HCT116 (cell line): ENCODE measurements at places on chromosomes 12 and 14. TPM values are rescaled to one million over a fixed set of nuclear protein-coding genes. Genes with fewer than 3 reads are reported as not detected.

DNA sequence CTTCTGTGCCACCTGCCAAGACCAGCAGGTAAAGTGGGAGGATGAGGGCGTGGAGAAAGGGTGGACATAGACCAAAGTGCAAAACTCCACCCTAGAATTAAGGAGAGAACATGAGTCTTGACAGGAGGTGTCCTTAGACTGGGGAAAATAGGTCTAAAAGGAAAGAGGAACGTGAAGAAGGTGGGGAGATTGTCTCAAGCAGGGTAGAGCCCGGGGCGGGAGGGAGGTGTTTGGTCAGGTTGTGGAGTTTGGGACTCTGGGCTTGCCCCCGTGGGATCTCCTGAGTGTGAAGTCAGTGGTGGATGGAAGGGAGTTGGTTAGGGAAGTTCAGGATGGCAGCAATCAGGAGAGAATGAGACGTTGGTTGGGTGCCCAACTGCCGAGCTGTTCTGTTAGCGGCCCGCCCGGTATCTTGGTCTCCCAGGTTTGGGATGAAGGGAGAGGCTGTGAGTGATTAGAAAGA lies 386 bp downstream of the DGKA start:
- DNase-seq: no peak
- H3K4me3 ChIP-seq: peak overlapping the region; percentile 74
- no peaks in the 10 kb centered on the region for H3K27me3 ChIP-seq
- no peaks in the 10 kb centered on the region for H3K36me3 ChIP-seq

DNA sequence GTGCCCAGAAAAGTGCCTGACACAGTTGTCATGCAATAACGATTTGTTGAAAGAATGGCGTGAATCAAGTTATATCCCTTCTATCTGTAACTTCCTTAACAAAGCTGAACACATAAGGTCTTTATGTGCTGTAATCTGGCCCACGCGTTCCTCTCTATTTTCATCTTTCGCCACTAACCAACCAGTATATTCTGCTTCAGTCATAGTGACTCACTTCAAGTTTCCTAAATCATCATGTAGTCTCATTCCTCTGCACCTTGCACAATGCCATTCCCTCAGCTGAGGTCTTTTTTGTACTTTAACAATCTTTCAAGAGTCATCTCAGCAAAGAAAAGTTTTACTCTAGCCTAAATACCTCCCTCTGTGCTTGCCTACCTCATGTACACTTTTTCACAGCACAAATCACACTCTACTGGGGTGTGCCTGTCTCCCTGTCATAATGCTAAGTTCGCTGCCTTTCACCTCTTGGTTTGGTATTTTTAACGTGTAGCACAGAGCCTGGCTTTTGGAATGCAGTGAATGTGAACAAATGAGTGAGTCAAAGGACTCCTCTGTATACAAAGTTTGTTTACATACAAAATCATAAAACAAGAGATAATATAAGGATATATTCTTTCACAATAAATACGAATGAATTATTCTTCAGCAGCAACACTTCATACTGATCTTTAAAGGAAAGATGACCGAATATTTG lies 2.9 kb upstream of the CMAS start:
- no peak overlapping the region for H3K4me3 ChIP-seq
- no peaks in the 10 kb centered on the region for H3K36me3 ChIP-seq
- DNase-seq: no peak
- no peaks in the 10 kb centered on the region for H3K4me1 ChIP-seq
- H3K27ac ChIP-seq: no peak overlapping the region
- no peaks in the 10 kb centered on the region for H3K27me3 ChIP-seq

GRCh38 chr14:103698380-103699260 lies 16.6 kb downstream of the XRCC3 start:
- DNase-seq: no peak
- no peak overlapping the region for H3K4me3 ChIP-seq
- peaks cover 5% of the 10 kb centered on the region; the same call in 1 of the 2 replicates for H3K36me3 ChIP-seq
- H3K27me3 ChIP-seq: no peaks in the 10 kb centered on the region

DNA sequence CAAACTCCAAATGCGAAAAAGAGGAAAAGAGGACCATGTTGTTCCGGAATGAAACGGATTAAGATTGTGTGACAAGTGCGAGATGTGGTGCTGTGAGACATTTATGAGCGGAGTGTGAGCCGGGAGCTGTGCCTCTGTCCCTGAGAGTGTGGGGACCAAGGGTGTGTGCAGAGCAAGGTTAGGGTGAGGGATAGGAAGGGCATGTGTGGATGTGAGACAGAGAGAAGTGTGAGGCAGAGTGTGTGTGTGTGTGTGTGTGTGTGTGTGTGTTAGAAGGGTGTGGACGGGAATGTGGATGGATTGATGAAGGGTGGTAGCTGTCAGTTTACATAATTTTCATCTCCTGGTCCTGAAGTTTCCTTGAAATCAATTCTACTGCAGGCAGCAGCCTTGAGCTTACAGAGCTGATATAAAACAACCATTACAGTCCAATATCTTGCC lies 4.3 kb upstream of the OTX2 start:
- H3K4me1 ChIP-seq: no peaks in the 10 kb centered on the region
- no peak for DNase-seq
- peaks cover 50% of the 10 kb centered on the region for H3K27me3 ChIP-seq
- H3K27ac ChIP-seq: no peak overlapping the region
- no peak overlapping the region for H3K4me3 ChIP-seq

- no peak overlapping the region for H3K4me3 ChIP-seq
- no peaks in the 10 kb centered on the region for H3K4me1 ChIP-seq
- H3K27me3 ChIP-seq: no peaks in the 10 kb centered on the region
- no peak overlapping the region for H3K27ac ChIP-seq
Measured at GRCh38 chr14:40113671-40114070, 681.4 kb upstream of the FBXO33 start.

DNA sequence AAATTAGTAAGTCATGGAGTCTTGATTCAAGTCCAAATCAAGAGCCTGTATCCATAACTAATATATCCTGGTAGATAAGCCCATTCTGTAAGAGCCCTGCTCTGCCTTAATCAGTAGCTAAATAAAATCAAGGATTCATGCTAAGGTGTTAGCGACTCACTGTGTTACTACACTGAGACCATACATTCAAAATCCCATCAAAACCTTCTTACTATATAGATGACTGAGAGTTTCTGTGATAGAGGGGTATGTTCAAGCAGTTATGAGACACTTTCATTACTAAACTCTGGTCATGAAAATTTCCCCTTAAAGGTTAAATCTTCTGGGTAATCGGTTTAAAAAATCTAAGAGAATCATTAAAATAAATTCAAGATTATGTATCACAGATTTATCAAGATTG lies 78.5 kb downstream of the MDGA2 start:
- H3K27me3 ChIP-seq: no peaks in the 10 kb centered on the region
- H3K27ac ChIP-seq: no peak overlapping the region
- no peak for DNase-seq

GRCh38 chr12:4320853-4321701 lies at the start of gene TIGAR:
Gene TIGAR (plus strand): TSS chr12:4321213. CDS start chr12:4321272, 59 bp downstream.
- peak; percentile 81 for DNase-seq
- H3K36me3 ChIP-seq: no peaks in the 10 kb centered on the region
- no peaks in the 10 kb centered on the region for H3K27me3 ChIP-seq
- H3K4me1 ChIP-seq: peaks cover 13% of the 10 kb centered on the region

GRCh38 chr12:129064209-129064855 lies 211.1 kb downstream of the GLT1D1 start:
- no peak for DNase-seq
- H3K4me3 ChIP-seq: no peak overlapping the region
- H3K27me3 ChIP-seq: no peaks in the 10 kb centered on the region
- H3K27ac ChIP-seq: no peak overlapping the region

DNA sequence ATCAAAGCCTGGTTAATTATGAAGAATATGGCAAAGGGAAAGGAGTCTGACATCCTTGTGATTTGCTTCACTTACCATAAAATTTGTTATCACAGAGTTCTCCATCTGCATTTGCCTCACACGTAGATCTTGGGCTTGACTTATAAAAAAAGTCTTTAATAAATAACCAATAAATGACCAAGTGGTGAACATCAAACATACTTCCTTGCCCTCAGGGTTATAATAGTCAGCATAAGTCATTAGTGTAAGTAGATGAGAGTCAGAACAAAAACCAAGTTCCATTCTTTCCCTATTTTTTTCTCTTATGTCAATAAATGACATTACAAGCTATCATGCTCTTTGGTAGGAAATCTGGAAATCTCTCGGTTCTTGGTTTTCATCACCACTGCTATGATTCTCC lies 635.4 kb upstream of the ATXN7L3B start:
- H3K4me1 ChIP-seq: no peaks in the 10 kb centered on the region
- no peak overlapping the region for H3K27ac ChIP-seq
- no peaks in the 10 kb centered on the region for H3K36me3 ChIP-seq
- H3K4me3 ChIP-seq: no peak overlapping the region

DNA sequence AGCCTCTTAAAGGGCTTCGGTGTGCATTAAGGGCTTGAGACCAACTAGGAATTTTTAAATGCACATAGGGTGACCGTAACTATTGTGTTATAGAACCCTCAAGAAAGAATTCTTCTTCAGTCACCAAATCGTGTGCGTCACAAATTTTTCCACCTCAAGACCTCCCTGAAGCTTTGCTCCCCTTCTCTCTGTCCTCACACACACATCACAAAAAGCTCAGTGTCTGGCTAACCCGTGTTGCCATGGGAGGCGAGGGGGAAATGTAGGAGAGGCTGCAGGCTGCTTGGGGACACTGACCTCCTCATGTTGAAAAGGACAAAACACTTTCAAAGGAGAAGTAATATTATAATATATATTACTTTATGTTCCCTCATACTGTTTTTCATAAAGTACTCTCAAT lies 10.6 kb downstream of the SSPN start:
- no peak overlapping the region for H3K27ac ChIP-seq
- H3K4me1 ChIP-seq: no peaks in the 10 kb centered on the region
- H3K4me3 ChIP-seq: no peak overlapping the region
- H3K36me3 ChIP-seq: no peaks in the 10 kb centered on the region
- no peaks in the 10 kb centered on the region for H3K27me3 ChIP-seq

DNA sequence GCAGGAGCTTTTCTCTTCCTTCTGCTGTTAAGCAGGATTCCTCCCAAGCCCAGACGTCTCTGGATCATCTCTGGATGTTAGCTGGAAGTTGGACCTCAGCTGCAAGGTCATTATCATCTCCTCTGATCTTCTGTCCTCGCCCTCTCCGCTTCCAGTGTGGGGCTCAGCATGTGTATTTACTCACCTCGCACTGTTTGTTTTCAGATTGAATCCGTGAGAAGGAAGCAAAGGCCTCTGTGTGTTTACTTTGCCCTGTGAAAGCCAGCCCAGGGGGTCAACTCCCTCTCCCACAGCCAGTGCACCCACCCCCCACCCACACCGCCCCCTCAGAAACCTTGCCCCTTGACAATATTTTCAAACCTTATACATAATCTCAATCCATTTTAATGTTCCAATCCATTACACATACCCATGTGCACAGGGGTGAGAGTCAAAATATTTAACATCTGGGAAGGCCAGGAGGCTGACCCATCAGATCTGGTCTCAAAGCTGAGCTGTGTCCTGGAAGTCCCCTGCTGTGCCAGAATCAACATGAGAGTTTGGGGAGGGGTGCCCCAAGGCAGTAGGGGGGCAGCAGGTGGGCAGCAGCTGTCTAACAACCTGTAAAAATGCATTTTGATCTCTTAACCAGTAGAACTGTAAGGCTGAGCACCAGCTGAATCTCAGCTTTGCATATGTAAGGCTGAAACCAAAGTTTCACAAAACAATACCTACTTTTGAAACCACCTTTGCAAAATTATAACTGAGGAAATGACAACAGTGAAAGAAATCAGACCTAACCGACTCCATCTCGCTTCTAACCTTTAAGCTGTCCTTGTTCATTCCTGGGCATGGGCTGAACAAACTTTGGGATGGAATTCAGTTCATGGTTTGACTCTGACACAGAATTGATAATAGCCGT lies 157.9 kb downstream of the ZNF664 start:
- no peak overlapping the region for H3K4me3 ChIP-seq
- no peaks in the 10 kb centered on the region for H3K36me3 ChIP-seq
- DNase-seq: no peak
- H3K27ac ChIP-seq: no peak overlapping the region

- no peaks in the 10 kb centered on the region for H3K4me1 ChIP-seq
- no peak overlapping the region for H3K4me3 ChIP-seq
- H3K27ac ChIP-seq: no peak overlapping the region
- DNase-seq: no peak
- peaks cover 25% of the 10 kb centered on the region; the same call in 1 of the 2 replicates for H3K36me3 ChIP-seq
Measured at GRCh38 chr12:133203344-133204263, 22.3 kb downstream of the ZNF268 start.

- no peak overlapping the region for H3K4me3 ChIP-seq
- DNase-seq: no peak
- no peaks in the 10 kb centered on the region for H3K36me3 ChIP-seq
- no peak overlapping the region for H3K27ac ChIP-seq
- 0 out of 2 replicates have a peak, but pooled peaks cover 2% of the 10 kb centered on the region for H3K4me1 ChIP-seq
Measured at GRCh38 chr12:8678661-8679111, 16.1 kb upstream of the MFAP5 start.

- DNase-seq: no peak
- H3K4me3 ChIP-seq: no peak overlapping the region
- H3K36me3 ChIP-seq: no peaks in the 10 kb centered on the region
- no peaks in the 10 kb centered on the region for H3K27me3 ChIP-seq
- H3K4me1 ChIP-seq: peaks cover 22% of the 10 kb centered on the region
- H3K27ac ChIP-seq: no peak overlapping the region
Measured at GRCh38 chr12:93094988-93095737, 166.1 kb upstream of the EEA1 start.

DNA sequence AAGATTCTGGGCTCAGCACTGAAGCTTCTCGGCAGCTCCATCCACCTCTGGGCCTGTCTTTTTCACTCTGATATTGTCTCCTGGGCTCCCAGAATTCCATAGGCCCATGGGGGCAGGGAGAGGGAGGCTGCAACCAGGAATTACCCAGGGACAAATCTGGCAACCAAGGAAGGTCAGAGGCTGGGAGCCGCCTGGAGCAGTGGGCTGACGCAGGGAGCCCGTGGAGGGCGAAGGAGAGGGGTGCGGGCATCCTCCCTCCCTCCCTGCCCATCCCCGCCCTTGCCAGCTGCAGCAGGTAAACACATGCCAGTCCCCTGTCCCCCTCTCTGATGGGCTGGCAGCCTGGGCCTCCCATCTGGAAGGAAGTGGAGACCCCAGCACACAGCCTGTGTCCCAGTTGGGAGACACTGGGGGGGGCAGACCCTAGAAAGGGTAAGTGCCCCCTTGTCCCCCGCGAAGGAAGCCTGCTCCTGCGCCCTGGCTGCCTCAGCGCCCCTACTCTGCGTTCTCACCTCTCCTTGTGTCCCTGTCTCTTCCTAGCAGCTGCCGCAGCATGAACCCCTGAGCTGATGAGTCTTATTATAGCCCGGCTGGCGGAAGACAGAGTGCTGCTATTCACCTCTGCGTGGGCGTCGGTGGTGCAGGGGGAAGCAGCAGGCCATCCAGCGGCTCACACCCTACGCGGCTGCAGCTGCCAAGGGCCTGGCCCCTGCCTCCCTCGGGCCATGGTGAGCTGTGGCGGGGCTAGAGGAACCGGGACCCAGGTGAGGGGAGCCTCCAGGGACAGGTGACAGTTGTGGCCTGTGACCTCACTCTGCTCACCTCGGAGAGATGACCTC lies 6.7 kb downstream of the LRTM2 start:
- H3K27ac ChIP-seq: no peak overlapping the region
- H3K4me3 ChIP-seq: no peak overlapping the region
- H3K27me3 ChIP-seq: peaks cover 3% of the 10 kb centered on the region
- no peak for DNase-seq
- H3K4me1 ChIP-seq: no peaks in the 10 kb centered on the region

- no peaks in the 10 kb centered on the region for H3K4me1 ChIP-seq
- H3K27me3 ChIP-seq: no peaks in the 10 kb centered on the region
- no peak for DNase-seq
- no peak overlapping the region for H3K4me3 ChIP-seq
- H3K36me3 ChIP-seq: no peaks in the 10 kb centered on the region
- H3K27ac ChIP-seq: no peak overlapping the region
Measured at GRCh38 chr12:63994704-63995103, 150.2 kb downstream of the SRGAP1 start.

Gene RAPGEF3
- 1.8 TPM for total RNA-seq

Gene B4GALNT1
- total RNA-seq: 31.3 TPM

Gene DACT1
- total RNA-seq: 1.6 TPM

Gene XRCC3
- 48.7 TPM for total RNA-seq

Gene EPS8
- 49.9 TPM for total RNA-seq

Gene LTBR
- 128 TPM for total RNA-seq

Gene SLC8B1
- 30.9 TPM for total RNA-seq

Gene BLOC1S1
- 85.5 TPM for total RNA-seq

Gene SYNDIG1L
- not detected for total RNA-seq
